SJSA1 (cell line): ENCODE measurements at places on chromosomes 11 and 22. TPM values are rescaled to one million over a fixed set of nuclear protein-coding genes. Genes with fewer than 3 reads are reported as not detected.

TRPM5 gene
- not detected in 2 replicates for total RNA-seq

LRRN4CL gene
- total RNA-seq = 0.55 and 0.85 TPM in 2 replicates

HBG1 gene
- total RNA-seq = not detected in 2 replicates

SDHAF2 gene
- 70.6 and 71.9 TPM in 2 replicates for total RNA-seq

SMTNL1 gene
- total RNA-seq = not detected in 2 replicates

MIOX gene
- not detected in 2 replicates for total RNA-seq

CARNS1 gene
- total RNA-seq = not detected in 2 replicates

KRTAP5-10 gene
- total RNA-seq = not detected in 2 replicates

NXPE1 gene
- not detected in 2 replicates for total RNA-seq

FHIP1B gene
- total RNA-seq = 5.6 and 10.0 TPM in 2 replicates

NEFH gene
- not detected in 2 replicates for total RNA-seq

RAG2 gene
- not detected in 2 replicates for total RNA-seq

DNA sequence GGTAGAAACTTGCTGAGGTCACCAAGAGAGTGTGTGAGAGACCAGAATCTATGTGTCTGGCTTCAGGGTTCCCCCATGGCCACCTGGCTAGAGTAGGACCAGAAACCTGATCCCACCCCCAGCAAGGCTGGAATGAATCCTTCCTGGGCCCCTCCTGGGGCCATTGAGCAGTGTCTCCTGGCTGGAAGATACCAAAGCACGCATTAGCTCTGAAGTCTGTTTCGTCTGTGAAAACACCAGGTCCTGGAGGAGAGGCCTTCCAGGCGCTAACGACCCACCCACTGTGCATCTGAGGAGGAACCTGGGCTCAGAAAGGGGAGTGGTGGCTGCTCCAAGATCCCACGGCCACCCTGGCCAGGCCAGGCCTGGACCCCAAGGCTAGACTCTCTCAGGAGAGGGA, 15.5 kb upstream of the TSKU start:
- DNase-seq = no peak

- DNase-seq = no peak
Observed at GRCh38 chr11:36053281-36053680, 109.4 kb downstream of the LDLRAD3 start.

- peak; percentile 68 for DNase-seq
Observed at GRCh38 chr22:40178417-40179409, 988 bp downstream of the TNRC6B start.

GRCh38 chr11:21710809-21711208, 482.1 kb upstream of the ANO5 start:
- no peak for DNase-seq

DNA sequence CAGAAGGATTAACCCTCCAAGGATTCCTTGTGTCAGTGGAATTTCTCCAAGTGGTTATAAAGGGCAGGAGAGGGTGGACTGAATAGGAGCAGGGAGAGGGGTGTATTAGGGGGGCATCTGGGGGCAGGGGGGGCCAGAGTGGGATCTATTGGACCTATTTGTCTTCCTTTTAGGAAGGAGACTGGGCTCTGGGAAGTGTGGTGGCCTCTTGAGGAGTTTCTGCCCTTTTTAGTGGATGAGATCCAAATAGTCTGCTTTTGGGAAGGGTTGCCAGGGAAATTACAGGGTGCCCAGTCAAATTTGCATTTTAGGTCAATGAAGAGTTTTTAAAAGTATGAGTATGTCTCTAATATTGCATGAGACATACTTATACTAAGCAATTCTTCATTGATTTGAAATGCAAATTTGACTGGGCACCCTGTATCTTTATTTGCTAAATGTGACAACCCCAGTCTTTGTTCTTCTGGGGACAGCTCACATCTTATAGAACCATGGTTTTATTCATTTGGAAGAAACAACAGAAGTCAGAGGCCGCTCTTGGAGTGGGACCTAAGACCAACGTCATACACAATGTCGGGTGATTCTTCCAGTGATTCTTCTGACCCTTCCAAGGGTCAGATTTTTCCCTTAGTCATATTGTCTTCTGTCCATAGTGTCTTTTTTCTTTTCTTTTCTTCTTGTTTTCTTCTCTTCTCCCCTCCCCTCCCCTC, 429 bp upstream of the SLC22A6 start:
- no peak for DNase-seq

GRCh38 chr11:57426439-57426928, 437 bp downstream of the SLC43A3 start:
- no peak for DNase-seq

- DNase-seq = no peak
Observed at GRCh38 chr11:59713745-59714144, at the start of gene OR10V1. TSS of gene OR10V1 (minus strand) at chr11:59713845. CDS start at chr11:59713845, 0 bp downstream.

DNA sequence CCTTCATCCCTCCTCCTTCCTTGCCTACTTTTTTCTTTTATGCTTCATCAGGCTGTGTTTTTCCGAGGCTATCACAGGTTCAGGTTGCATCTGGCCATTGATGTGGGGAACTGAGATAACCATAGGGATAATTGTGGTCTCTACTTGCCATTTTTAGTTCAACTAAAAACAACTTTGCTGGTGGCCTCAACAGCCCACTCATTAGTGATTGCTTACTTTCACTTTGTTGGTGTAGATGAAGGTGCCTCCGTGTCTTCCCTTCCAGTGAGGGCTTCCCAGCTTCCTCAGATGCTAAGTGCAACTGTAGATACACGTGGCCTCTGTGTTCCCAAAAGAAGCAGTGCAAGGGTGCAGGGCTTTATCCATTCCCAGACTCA, 35.0 kb downstream of the KCNJ1 start:
- DNase-seq = no peak

DNA sequence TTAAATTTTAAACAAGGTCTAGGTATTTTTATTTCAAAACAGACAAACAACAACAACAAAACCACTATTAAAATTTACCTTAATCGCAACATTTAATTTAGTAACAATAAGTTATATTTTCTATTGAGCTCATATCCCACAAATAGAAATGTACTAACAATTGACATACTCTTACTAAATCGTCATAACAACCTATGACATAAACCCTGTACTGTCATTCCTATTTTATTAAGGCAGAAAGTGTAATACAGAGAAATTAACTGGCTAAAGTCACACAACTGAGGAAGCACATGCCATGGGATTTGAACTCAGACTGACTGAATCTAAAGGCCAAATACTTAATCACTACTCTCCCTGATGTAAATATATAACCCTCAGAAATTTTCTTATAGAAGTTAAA, 3.0 kb downstream of the KIF18A start:
- DNase-seq = no peak

DNA sequence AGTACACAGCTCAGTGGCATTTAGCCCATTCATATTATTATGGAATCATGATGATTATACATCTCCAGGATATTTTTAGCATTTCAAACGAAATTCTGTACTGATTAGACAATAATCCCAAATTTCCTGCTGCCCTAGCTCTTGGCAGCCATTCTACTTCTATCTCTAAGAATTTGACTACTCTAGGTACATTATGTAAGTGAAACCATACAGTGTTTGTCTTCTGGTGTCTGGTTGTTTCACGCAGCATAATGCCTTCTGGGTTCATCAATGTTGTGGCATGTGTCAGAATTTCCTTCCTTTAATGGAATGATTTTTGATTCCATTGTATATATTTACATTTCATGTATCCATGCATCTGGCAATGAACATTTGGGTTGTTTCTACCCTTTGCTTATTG, 517.7 kb downstream of the ETS1 start:
- no peak for DNase-seq

- DNase-seq = no peak
Observed at GRCh38 chr11:60477035-60477445, 15.5 kb upstream of the MS4A12 start.

- DNase-seq = no peak
Observed at GRCh38 chr11:69136471-69136870, 19.3 kb upstream of the SMIM38 start.

DNA sequence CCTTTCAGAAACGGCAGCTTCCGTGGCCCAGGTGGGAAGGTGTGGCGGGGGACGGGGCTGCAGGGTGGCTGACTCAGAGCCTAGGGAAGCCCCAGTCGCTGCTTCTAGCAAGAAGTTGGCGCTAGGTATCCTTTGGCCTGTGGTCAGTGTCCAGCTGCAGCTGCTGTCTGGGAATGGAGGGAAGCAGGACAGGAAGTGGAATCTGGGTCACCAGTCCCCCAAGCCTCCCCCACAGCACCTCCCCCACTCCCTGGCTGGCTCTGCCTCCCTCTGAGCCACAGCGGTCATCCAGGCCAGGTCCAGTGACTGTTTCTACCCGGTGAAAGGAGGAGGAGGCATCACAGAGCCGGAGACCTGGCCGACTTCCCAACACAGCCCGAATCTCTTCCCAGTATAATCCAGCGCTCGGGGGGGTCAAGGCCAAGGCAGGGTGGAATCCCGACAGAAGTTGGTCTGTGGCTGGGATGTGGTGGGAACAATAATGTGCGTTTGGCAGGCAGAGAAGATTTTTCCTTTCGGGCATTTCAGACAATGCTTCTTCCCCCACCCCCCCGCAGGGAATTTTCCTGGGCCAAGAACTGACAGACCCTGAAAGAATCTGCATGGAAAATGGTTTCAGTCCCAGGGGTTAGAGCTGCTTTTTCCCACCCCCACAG, 45.1 kb downstream of the C11orf96 start:
- DNase-seq = peak; percentile 99

GRCh38 chr22:48827268-48827846, 1000.3 kb downstream of the BRD1 start:
- DNase-seq = no peak

DNA sequence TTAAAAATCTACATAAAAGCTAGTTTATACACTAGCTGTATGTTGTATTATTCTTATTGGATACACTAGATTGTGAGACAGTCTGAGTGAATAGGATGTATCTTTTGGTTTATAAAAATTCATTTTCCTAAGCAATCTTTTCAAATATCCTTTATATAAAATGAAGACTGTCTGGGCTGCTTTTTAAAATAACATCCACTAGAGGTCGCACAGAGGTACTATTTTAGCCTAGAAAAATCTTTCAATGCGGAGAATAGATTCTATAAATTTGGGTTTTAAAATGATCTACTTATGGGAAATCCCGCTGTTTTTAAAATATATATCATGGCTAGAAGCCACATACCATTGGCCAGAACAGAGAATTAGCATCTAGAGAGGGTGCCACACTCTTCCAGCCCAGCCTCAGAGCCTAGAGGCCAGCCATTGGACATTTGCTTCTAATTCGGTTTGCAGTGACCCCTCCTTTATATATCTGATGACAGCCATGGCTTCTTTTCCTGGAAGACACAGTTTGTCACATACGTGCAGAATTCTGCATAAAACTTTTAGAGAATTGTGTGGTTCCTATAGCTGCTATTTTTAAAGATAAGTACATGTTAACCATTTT, 7.3 kb downstream of the C11orf97 start:
- peak; percentile 10 for DNase-seq

- DNase-seq = no peak
Observed at GRCh38 chr22:22462813-22463567, 45.6 kb downstream of the ZNF280B start.

GRCh38 chr11:86787018-86787536, 13.3 kb upstream of the PRSS23 start:
- no peak for DNase-seq

DNA sequence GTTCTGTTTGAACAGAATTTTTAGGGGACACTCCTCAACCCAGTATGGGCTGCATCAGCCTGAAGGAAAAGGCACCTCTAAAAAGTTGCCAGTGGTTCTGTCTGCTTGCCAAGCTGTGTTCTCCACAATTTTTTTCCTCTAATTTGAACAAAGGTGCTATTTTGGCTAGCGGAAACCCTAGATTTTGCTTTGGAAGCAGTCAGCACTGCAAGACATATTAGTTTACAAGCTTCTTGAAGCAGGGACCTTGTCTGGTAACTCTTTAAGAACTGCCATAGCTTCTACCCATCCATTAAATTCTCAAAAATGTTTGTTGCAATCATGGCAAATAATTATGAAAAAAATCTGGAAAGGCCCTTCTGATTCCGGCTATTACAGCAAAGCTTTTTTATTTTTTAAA, 75.6 kb upstream of the HEPHL1 start:
- DNase-seq = no peak

GRCh38 chr11:45383224-45383623, 97.1 kb upstream of the SYT13 start:
- DNase-seq = no peak

GRCh38 chr11:114399490-114400215, 658 bp downstream of the C11orf71 start:
- no peak for DNase-seq

DNA sequence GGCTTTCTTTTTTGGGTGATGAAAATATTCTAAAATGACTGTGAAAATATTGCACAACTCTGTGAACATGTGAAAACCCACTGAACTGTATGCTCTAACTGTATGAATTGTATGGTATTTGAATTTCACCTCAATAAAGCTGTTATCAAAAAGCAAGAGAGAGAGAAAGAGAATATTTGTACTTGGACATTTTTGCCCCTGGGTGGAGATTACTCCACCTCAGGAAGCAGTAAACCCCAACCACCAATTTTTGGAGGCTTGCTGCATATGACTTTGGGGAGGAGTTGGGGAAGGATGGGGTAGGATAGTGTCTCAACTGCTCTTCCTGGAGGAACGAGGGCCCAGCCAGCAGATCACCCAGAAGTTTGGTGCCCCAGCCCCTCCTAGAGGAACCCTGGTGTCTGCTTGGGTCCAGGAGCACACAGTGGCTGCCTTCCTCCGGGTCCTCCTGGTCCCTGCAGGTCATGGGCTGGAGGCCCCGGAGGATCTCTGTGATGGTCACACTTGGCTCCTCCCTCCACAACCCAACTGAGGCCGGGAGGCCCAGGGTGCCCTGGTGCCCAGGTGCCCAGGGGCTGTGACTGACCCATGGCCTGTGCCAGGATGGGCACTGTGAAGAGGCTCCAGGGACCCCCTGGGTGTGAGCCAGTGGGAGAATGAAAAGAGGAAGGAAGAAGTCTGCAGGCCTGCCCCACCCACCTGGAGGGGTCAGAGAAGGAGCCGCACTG, 15.3 kb upstream of the PICK1 start:
- DNase-seq = no peak

- no peak for DNase-seq
Observed at GRCh38 chr11:78187366-78188285, 800 bp downstream of the KCTD21 start.

- DNase-seq = no peak
Observed at GRCh38 chr11:62179995-62180394, 10.0 kb upstream of the SCGB1D1 start.

DNA sequence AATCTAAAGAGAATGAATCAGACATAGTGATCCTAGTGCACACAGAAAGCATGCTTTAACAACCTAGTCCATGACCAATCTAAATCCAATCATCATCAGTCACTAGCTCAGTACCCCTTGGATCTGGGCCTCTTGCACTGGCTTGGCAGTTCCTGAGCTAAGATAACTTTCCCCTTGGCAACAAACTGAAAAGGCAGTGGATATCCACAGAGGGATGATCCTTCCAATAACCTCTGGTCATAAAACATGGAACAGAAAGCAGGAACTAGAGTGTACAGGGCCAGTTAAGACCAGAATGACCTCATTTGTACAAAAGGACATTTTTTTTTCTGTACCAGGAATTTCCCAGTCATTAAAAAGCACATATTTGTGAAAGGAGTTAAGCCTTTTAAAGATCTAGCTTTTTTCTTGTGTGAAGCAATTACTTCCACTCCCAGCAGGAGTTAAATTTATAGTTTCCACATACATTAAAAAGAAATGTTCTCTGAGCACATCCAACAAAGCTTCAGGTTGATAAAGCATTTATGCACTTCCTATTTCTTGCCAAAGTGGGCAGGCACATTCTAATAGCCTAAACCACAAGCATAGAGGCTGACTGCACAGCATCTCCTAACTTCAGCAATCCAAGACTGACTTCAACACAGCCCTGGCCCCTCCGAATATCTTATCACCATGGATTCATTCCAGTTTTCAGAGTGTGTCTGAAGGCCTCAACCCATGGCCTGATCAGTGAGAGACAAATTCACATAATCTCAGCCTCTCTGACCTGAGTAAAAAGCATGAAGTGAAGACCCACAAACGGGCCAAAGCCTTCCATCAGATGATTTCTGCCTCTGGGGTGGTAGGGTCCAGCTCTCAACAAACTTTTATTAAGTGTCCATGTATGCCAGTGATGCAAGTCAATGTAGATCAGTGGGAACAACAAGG, 29.9 kb downstream of the GUCY1A2 start:
- DNase-seq = no peak
